RWPE2 (cell line): ENCODE measurements at places on chromosomes 1 and 21.
A peak's percentile ranks its signal among the peaks of the same experiment; 100 is the strongest.

DNA sequence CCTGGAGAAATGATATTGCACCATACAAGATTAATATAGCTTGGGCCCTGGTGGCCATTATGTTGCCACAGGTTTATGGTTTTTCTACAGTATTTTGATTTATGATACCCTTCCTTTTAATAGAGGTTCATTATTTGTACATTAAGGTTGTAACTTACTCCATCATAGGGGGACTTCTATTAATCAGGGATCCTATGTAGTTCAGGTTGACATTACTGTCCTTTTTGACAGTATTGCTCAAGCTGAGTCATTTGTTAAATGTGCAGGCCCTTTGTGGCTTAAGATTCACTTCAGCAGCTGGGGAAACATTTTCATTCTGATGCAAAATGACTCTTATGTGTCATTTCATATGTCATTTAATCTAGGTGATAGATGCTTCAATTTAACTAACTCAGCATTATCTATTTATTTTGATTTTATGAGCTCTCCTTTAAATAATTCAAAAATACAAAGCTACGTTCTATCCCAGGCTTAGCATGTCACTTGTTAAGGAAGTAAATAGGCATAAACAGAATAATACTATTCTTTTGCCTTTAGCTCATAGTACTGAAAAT lies 686.9 kb upstream of the NCAM2 start:
- DNase-seq, result no peak

GRCh38 chr1:157105298-157105987 lies 5.8 kb upstream of the ETV3L start:
- DNase-seq, result no peak

GRCh38 chr1:30411206-30411605 lies 312.2 kb downstream of the MATN1 start:
- peak; percentile 2 for DNase-seq

- no peak for DNase-seq
Observed at GRCh38 chr1:228325267-228325666, 81.4 kb downstream of the TRIM11 start.

DNA sequence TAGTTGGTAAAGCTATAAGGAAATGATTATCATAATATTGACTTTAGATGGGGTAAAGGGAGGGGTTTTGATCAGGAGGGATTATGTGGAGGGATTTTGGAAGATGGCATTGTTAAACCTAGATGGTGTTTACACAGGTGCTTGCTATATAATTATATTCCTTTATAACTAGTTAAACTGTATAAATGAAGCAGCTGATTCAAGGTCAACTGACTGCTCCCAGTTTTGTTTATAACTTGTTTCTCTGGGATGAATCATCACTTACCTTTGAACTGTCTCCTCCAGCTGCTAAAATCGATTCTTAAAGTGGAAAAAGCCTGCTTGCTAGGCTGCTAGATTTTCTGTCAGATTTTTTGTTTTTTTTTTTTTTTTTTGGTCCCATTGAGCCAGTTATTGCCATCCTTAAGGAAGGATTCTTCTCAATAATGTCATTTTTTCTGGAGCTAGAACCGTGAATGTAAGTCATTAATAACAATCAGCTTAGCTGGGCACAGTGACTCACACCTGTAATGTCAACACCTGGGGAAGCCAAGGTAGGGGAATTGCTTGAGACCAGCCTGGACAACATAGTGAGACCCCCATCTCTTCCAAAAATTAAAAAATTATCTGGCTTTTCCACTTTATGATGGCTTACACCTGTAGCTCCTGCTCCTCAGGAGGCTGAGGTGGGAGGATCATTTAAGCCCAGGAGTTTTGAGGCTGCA lies 153.2 kb downstream of the PIK3R3 start:
- no peak for DNase-seq

- DNase-seq, result no peak
Observed at GRCh38 chr1:246793356-246793896, 69.2 kb downstream of the SCCPDH start.

DNA sequence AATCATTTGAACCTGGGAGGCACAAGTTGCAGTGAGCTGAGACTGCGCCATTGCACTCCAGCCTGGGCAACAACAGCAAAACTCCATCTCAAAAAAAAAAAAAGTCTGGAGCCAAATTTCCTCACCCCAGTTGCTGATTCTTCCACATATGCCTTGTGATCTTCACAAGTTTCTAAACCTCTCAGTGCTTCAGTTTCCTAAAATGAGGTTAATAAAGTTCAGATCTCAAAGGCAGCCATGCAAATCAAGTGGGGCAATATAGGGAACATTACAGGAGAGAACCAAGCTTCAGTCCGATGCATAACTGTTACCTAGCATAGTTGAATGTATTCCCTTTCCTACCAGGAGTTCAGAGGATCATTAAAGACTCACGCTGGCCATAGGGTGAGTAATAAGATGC lies 4.8 kb downstream of the ITLN1 start:
- no peak for DNase-seq

- DNase-seq, result no peak
Observed at GRCh38 chr1:161549652-161550051, at the start of gene FCGR3A. Gene FCGR3A (minus strand): TSS chr1:161549818. CDS start chr1:161549736, 82 bp downstream.

DNA sequence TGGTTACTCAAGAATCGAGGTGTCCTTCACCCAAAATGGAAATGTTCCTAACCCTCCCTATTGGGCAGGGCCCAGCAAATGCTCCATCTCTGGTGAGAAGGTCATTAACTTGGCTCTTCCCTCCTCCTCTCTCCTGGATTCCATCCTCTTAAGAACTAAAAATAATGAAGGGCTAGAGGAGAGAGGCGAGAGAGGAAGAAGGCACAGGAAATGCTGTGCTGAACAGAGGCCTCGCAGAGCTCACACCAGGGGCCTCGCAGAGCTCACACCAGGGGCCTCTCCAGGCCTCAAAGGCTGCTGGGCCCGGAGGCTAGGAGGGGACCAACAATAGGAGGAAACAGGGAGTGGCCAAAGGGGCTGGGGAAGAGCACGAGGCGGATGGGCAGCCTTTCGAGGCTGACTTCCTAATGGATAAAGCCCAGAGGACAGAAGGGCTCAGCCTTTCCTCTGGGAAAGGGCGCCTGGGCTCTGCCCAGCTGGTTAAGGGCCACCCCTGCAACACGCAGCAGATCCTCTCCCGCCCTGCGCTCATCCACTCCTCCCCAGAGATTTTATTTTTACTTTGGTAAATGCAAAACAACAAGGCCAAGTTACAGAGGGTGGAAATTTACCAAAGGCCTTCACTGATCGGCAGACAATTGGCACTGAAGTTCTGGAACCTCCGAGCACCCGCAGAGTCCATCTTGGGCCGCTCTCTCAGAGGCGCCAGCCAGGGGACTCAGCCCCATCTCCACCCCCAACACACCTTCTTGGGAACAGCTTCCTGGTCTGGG lies 78.5 kb downstream of the ITPKB start:
- no peak for DNase-seq

- no peak for DNase-seq
Observed at GRCh38 chr1:212205843-212206242, 79.4 kb upstream of the PPP2R5A start.

DNA sequence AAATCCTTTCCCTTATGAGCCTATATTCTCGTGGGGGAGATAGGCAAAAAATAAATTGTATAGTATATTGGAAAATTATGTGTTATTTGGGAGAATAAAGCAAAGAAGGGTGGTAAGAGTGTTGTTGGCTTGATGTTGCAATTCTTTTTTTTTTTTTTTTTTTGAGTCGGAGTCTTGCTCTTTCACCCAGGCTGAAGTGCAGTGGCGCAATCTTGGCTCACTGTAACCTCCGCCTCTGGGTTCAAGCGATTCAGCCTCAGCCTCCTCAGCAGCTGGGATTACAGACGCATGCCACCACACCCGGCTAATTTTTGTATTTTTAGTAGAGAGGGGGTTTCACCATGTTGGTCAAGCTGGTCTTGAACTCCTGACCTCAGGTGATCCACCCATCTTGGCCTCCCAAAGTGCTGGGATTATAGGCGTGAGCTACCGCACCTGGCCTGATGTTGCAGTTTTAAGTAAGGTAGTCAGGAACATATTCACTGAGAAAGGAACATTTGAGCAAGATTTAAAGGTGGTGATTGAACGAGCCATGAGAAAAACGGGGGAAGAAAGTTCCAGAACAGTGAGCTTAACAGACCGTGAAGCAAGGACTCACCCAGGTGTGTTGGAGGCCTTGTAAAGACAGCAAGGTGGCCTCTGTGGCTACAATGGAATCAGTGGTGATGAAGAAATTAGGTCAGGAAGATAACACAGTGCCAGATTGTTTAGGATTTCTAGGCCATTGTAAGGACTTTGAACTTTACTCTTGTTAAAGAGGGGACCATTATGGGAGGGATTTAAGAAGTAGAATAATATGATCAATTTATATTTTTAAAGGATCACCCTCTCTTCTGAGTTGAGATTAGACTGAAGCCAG lies 45.8 kb downstream of the RPRD2 start:
- DNase-seq, result no peak

DNA sequence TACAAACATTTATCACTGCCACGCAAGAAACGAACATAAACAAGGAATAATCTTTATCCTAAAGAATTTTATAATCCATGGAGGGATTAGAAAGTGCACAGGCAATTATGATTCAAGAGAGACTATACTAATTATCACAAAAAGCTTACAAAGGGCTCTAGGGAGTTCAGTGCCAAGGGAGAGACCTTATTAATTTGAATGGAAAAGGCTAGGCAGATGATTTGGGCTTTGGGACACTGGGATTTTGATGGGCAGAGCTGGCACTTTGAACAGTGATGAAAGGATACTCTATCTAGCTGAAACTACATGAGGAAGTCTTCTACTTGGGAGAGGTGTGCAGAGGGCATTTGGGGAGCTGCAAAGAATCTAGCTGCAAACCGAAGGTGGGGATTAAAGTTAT lies 48.9 kb upstream of the IVNS1ABP start:
- DNase-seq, result no peak

DNA sequence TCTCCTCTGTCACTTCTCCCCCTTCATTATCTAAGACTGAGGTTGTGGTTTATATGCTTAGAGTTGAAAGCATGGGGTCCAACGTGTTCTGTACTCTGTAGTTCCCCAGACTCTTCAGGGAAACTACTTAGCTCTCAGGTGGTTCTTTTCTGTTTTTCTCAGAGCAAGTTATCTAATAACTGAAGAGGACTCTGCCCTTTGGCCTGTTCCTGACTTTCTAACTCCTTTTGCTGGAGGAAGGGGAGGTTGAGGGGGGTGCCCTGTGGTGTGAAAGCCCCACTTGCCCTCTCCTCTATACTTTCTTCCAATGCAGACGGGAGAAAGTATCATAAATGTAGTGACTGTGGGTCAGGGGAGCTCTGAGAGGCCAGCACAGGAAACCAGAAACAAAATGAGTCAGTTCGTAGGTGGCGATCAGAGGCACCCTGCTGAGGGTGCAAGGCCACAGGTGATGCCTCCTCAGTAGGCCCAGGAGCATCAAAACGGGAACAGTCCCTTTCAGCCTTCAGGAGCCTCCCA lies 5.0 kb downstream of the SLC25A44 start:
- no peak for DNase-seq

DNA sequence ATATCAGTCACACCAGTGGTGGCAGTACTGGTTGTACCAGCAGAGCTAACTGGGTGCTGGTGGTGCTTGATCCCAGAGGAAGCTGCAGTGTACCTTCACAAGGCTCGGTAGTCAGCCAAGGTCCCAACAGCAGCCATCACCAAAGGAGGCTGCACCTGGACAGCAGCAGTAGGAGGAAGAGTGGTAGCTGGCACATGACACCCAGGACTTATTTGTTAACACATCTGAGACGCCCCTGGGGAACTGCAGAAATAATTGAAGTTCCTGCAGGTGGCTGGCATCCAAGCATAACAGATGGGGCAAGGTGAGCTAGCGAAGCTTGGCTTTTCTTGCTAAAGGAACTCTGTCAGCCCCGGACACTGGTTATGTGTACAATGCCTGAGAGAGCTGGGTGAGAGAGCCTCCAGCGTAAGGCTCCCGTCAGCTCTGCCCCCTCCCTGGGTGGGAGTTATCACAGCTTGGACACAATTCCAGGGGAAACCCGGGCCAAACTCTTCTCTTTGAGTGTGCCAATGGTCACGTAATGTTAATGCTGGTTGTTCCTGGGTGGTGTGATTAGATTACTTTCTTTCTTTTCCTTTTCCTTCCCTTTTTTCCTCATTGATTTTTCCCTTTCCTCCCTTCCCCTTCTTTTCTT lies 29.1 kb upstream of the PARP1 start:
- no peak for DNase-seq

- no peak for DNase-seq
Observed at GRCh38 chr1:171869097-171869496, 27.8 kb downstream of the DNM3 start.

GRCh38 chr1:226510453-226510852 lies 38.1 kb upstream of the STUM start:
- no peak for DNase-seq

DNA sequence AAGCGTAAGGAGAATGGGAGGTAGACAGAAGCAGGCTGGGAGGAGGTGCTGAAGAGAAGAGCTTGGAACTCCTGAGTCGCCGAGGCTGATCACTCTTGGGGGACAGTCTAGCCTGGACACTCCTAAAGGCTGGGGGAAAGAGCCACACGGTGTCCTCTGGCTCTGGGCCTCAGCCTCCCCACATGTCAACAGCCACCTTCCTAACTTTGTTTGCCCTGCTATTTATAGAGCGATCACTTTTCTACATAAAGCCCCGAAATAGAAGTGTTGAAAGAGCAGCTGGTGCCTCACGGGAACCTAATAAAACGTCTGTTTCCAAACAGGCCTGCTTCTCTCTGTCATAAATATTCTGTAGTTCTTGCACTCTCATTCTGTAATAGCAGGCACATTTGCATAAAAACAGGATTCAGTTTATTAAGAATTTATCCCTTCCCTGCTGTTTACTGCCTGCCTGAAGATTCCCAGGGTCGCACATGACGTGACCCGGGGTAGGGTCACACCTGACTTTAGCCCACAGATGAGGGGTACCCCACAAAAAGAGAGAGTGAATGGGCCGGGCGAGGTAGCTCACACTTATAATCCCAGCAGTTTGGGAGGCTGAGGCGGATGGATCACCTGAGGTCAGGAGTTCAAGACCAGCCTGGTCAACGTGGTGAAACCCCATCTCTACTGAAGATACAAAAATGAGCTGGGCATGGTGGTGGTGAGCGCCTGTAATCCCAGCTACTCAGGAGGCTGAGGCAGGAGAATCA lies 212.5 kb downstream of the TOMM20 start:
- no peak for DNase-seq

- DNase-seq, result no peak
Observed at GRCh38 chr1:201686714-201687455, 142.1 kb upstream of the IPO9 start.

GRCh38 chr1:237763137-237763536 lies 127.6 kb downstream of the ZP4 start:
- no peak for DNase-seq

DNA sequence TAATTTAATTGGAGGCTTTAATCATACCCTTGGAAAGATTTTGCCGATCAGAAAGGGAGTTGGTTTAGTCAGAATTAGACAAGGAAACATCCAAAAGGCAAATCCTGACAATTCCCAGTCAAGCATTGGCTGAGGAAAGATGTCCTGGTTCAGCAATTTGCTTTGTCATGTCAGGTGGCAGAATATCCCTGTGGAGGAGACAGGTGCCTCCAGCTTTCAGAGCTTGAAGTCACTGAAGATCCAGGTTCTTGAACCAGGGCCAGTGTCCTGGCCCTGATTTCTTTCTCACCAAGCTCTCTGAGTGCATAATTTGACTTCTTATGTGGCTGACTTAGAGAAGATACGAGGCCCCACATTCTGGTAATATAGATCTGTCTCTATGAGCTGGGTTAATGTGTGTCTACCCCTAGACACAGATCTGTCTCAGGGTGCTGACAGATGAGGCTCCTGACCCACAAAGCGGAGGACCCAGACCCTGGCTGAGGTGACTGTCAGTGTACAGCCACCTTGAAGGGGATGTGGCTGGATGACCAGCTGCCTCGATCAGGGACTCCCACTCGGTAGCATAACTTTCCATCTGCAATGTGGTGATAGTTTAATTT lies 118.9 kb downstream of the HHAT start:
- no peak for DNase-seq
